ENCODE measurements at places on chromosomes 7 and 10.

GRCh38 chr7:44280636-44280992, 44.8 kb downstream of the CAMK2B start:
- no peak for DNase-seq

DNA sequence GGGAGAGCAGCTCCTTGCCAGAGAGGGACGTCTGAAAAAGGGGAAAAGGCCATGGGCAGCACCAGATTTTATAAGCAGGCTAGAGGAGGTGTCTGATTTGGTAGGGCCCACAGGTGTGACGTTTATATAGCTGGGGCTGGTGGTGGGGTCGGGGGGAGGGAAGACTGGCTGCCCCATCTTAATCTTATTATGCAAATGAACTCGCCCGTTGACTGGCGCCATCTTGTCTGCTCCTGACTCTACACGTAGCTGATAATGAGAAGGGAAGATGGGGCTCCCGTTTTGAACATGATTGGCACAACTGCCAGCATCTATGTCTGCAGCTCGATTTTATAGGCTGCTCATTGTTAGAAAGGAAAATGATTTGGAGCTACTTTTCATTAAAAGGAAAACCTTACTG, 28.6 kb upstream of the CADPS2 start:
- no peak for DNase-seq

DNA sequence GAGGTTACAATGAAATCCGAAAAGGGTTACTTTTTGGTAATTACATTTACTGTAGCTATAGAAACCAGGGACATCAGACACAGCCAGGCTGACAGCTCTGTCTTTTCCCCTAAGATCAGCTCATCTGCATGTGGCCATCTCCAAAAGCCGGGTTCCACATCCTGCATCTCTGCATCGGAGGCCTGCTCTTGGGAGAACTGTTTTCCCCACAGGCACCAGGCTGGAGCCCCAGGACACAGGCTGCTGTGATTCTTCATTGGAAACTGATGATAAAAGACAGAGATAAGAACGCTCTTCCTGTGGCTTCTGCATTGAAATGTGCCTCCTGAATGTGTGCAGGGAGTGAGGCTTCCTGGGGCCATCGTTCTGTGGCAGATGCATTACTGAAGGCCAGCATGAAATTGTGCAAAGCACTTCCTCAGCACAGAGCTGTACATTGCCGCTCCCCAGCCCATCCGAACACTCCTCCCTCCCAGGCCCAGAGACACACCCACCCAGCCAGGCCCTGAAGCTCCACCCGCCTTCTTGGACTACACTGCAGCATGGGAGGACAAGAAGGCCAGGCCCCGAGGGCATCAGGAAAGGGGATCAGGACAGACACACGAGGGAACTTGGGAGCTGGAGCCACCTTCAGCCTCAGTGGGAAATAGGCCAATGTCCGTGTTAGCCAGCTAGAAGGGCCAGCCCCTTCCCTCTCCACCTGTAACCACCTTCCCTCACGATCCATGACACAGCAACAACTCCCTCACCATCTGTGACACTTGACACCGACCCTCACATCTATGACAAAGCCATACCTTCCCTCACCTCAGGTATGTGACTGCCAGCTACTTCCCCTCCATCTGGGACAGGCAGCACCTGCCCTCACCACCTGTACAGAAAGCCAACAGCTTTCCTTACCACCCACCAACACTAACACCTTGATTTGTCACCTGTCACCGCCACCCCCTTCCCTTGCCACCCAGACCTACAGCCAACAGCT, 113.2 kb downstream of the GRID1 start:
- DNase-seq: no peak

DNA sequence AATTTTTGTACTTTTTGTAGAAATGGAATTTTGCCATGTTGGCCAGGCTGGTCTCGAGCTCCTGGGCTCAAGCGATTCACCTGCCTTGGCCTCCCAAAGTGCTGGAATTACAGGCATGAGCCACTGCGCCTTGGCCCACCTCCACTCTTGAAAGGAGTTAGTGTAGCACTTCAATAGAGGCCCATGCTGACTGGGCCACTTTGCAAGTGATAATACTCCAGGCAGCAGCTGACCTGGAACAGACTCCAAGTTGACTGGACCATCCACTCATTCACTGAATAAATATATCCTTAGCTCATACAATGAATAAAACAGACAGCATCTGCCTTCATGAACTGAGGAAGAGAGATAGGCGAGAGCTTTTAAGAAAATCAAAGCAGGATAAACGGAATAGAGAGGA, 14.7 kb downstream of the CPVL start:
- no peak for DNase-seq

GRCh38 chr7:91239171-91239604, 25.0 kb upstream of the FZD1 start:
- peak; percentile 66 for DNase-seq

DNA sequence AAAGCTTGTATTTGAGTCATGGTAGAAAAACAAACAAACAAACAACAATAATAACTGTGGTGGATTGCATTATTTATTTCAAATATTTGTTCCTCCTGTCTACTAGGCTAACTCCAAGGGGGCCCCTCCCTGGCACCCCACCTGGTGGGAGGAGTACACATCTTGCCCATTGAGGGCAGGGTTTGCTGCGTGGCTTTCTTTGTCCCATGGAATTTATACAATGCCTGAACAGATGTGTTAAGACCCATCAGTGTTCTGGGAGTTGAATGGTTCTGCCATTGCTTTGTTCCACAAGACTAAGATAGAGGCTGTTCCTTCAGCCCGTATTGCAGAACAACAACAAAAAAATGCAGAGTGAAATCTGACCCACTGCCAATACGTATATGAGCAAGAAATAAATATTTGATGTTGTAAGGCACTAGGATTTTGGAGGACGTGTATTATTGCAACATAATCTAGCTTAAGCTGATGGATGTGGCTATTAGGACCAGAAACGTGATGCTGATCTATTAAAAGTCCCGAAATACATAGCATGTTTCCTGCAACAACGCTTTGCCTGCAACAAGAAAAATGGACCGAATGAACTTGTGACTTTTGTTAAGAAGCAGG, 119.1 kb upstream of the JCAD start:
- DNase-seq: peak; percentile 27

GRCh38 chr10:98259606-98260315, 8.2 kb downstream of the LOXL4 start:
- no peak for DNase-seq

DNA sequence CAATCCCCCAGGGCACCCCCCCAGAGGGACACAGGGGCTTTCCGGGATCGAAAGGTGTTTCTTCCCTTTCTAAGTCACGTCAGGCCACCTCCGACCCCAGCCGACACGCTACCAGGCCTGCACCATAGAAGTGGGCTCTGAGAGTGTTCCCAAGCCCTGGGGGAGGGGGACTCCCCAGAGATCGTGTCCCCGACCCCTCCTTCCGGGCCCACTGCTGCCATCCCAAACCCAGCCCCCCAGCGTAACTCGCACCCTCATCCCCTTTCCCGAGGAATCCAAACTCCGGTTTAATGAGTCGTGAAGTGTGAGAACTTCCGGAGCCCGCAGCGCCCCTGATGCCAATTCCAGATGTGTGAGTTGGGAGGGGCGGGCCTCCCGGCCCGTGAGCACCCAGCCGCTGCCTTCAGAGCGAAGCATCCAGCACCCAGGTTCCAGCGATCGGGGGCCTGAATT, 11.3 kb downstream of the UNCX start:
- DNase-seq: no peak

GRCh38 chr10:5457741-5458140, 41.6 kb downstream of the CALML5 start:
- no peak for DNase-seq

- DNase-seq: peak; percentile 55
These were observed 220.6 kb downstream of the ADRA2A start for GRCh38 chr10:111297351-111297848.

DNA sequence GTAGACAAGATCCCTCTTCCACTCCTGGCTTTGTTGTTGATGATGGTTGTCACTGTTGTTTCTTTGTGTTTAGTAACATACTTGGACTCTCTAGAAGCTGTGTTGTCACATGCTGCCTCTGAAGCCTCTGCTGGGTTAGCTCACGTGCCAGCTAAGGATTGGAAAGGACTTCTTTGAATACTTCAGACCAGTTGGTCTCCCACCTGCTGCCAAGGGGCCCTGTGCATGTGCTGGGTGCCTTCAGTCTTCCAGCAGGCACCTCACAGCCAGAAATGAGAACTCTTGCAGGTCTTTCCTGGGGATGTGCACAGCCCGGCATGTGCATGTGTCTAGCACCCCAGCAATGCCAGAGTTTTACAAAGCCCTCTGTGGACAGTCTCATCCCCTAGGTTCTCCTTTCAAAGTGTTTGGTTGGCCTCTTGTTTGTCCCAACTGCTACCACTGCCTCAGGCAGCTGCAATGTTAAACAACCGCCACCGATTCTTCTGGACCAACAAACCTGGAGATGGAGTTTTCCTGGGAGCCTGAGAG, 21.7 kb upstream of the NCAPG2 start:
- no peak for DNase-seq

- DNase-seq: no peak
These were observed 250.2 kb upstream of the PTER start for GRCh38 chr10:16186564-16186963.

DNA sequence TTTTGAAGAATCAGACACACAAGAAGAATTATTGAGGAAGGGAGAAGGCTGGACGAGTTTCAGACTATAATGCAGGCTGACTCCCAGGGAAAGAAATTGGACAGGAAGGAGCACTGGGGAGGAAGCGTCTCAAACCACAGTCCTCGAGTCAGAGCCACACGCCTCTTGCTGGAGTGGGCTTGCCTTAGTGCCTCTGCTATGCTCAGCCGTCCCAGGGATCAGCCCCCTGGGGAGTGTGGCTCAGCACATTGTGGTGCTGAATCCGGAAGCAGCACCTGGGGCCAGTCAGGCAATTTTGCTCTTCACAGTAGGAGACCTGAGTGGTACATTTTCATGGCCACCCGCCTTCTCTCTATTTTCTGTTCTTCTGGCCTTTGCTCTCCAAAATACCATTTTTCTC, 67.4 kb upstream of the SLC35G1 start:
- no peak for DNase-seq

- DNase-seq: no peak
These were observed 26.6 kb downstream of the FAM3C start for GRCh38 chr7:121369462-121369861.

GRCh38 chr10:2871673-2872219, 195.6 kb upstream of the PFKP start:
- DNase-seq: no peak

- DNase-seq: no peak
These were observed 238.3 kb downstream of the AGMO start for GRCh38 chr7:15323550-15323949.

- DNase-seq: no peak
These were observed 100.8 kb upstream of the FAM20C start for GRCh38 chr7:91396-92175.

- DNase-seq: no peak
These were observed 61.4 kb downstream of the BBS9 start for GRCh38 chr7:33190688-33191304.

GRCh38 chr10:126928274-126928673, 23.0 kb downstream of the DOCK1 start:
- no peak for DNase-seq

DNA sequence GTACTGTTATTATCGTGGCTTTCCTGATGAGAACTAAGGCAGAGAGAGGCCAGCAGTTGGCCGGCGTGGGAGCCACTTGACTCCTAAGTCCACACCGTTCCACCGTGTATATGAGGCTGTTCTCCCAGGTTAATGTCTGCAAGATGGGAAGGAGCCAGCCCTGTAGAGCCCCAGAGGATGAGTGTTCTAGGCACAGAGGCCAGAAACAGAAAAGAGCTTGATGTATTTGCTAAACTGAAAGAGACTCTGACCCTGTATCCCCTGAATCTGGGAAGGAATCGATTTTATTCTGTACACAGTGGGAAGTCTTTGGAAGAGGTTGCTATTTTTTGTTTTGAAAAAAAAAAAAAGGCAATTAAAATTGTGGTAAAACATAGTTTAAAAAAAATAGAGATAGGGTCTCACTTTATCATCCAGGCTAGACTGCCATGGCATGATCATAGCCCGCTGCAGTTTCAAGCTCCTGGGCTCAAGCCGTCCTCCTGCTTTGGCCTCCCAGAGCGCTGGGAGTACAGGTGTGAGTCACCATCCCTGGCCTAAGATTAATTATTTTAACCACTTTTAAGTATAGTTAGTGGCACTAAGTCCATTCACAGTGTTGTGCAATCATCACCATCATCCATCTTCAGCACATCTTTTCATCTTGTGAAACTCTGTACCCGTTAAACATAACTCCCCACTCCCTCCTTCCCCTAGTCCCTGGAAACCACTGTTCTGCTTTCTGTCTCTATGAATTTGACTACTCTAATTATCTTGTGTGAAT, 348.8 kb downstream of the SDK1 start:
- no peak for DNase-seq

GRCh38 chr7:116661865-116662264, 10.1 kb upstream of the MET start:
- no peak for DNase-seq

GRCh38 chr7:13981070-13981469, 8.4 kb downstream of the ETV1 start:
- DNase-seq: peak; percentile 98

- DNase-seq: no peak
These were observed 205.4 kb downstream of the IMMP2L start for GRCh38 chr7:111356941-111357340.
